Effector memory CD8-positive, alpha-beta T cell (primary cell): ENCODE measurements at places on chromosomes 16 and 17.

DNA sequence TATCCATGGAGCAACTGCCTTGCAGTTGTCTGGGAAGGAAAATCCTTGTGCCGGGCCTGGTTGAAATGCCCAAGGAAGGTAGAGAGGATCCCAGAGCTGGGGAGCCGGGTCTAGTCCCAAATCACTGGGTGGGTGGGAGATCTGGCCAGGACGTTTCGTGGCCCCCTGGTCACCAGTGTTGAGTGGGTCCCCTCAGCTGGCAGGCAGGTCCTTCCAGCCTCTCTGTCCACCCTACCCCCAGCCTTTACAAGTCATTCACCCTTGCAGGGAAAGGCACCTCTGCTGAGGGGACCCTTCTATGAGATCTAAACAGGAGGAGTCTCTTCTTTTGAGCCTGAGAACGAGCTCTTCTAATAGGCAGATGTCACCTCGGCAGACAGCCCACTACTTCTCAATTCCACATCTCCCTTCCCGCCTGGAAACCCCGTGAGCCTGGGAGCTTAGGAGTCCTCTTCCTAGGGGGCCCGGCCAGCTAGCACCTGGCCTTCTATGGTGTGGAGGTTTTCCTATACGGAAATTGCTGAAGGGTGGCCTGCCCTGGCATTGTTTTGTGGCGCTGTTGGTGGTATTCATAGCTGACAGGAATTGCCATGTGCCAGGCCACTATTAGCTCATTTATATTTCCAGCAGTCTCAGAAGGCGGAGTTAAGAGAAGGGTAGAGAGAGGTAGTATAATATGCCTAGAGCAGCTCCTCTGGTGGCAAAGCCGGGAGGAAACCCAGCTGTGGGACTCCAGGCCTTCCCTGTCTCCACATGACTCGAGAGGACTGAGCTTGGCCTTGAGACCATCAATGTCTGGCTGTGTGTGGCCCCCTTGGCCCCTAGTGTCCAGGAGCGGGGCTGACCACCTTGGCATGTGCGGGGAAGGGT lies 13.3 kb downstream of the MPRIP start:
- DNase-seq = no peak

DNA sequence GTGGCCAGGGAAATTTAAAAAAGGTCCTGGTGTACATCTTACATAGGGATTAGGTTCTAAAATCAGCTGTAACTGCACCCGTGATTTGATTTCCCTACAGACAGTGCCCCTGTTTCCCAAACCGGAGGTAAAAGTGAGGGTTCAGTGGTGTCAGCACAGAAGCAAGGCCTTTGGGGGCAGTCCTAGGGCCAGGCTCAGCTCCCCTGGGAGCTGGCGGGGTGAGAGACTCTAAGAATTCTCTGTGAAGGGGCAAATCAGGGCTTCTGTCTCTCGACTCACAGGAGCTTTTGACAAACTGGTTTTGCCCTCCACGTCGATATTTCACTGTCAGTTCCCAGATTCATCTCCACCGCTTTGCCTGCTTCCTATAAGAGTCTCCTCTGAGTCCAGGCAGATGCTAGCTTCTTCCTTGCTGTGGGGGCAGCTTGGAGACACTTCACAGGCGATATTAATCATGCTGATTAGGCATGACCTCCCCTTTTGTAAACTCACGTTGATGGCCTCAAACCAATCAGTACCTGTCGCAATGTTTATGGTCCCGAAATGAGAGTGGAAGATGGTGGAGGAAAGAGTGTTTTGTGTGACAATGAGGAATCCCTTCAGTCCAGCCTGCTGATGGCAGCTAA lies 234.2 kb upstream of the TOX3 start:
- DNase-seq = no peak

GRCh38 chr16:67163164-67163998 lies 1.2 kb upstream of the HSF4 start:
- DNase-seq = peak; percentile 34

DNA sequence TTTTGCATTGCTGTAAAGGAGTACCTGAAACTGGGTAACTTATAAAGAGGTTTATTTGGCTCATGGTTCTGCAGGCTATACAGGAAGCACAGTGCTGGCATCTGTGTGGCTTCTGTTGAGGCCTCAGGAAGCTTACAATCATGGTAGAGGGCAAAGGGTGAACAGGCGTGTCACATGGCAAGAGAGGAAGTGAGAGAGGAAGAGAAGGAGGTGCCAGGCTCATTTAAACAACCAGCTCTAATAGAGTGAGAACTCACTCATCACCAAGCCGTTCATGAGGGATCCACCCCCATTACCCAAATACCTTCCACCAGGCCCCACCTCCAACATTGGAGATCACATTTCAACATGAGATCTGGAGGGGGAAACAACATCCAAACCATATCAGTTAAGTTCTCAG lies 16.4 kb upstream of the CLEC19A start:
- no peak for DNase-seq

- no peak for DNase-seq
Measured at GRCh38 chr16:54248863-54249710, 37.5 kb downstream of the IRX3 start.

DNA sequence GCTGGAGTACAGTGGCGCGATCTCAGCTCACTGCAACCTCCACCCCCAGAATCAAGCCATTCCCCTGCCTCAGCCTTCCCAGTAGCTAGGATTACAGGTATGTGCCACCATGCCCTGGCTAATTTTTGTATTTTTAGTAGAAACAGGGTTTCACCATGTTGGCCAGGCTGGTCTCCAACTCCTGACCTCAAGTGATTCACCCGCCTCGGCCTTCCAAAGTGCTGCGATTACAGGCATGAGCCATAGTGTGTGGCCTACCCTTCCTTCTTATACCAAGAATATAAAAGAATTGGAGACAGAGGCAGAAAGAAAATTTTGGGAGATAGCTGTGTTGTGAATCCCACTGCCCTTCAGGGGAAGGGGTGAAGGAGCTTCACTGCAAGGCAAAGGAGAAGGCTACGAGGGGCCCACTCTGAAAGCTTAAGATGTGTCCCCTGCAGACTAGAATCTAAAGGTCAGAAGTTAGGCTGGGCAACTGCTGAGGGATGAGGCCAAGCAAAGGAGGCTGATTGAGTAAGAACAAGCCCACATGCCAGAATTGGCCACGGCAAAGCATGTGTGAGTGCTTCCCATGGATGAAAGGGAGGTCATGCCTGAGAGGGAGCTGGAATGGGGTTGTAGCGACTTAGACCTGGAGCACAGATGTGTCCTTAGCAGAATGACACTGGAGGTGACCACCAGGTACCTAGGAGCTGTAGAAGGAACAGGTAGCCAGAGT lies 8.4 kb upstream of the CRYBA1 start:
- no peak for DNase-seq

GRCh38 chr17:9790316-9790715 lies 1.1 kb downstream of the DHRS7C start:
- DNase-seq = no peak

GRCh38 chr17:9273428-9274391 lies 252.4 kb downstream of the NTN1 start:
- no peak for DNase-seq

- DNase-seq = peak; percentile 77
Measured at GRCh38 chr17:59331129-59331928, at the start of gene YPEL2. Gene YPEL2 (plus strand): TSS chr17:59331655. CDS start chr17:59353410, 21,755 bp downstream.

DNA sequence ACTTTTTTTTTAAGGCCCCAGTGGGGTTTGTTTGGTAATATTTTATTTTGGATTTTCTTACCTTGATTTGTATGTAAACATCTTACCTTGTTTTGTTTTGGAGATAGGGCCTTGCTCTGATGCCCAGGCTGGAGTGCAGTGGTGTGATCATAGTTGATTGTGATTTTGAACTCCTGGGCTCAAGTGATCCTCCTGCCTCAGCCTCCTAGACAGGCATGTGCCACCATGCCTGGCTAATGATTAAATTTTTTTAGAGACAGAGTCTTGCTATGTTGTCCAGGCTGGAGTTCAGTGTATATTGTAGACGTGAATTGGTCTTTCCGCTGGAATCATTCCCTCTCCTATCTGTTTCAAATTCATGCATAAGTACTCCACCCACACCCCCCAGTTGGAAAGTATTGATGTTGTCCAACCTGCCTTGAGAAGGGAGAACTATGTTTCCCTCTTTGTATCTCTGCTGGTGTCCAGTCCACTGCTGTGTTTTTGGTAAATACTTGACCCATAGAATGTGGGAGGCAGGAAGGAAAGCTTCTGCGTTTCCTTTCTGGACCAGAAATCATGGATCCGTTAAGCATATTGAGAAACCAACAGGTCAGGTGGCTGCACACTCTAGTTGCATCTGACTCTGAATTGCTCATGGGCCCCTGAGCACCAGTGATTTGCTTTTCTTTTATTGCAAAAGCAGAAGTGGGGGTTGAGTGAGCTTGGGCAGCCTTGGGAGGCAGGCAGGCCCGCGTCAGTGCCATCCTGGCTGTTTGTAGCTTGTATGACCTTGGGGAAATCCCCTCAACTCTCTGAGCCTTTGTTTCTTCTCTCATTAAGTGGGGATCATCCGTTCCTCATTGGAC lies 25.0 kb downstream of the RMI2 start:
- DNase-seq = no peak

- DNase-seq = no peak
Measured at GRCh38 chr16:50598256-50598894, 50.2 kb downstream of the NKD1 start.

GRCh38 chr17:50961282-50962220 lies 95.4 kb upstream of the TOB1 start:
- no peak for DNase-seq

- no peak for DNase-seq
Measured at GRCh38 chr16:3640207-3640606, 14.3 kb upstream of the DNASE1 start.

DNA sequence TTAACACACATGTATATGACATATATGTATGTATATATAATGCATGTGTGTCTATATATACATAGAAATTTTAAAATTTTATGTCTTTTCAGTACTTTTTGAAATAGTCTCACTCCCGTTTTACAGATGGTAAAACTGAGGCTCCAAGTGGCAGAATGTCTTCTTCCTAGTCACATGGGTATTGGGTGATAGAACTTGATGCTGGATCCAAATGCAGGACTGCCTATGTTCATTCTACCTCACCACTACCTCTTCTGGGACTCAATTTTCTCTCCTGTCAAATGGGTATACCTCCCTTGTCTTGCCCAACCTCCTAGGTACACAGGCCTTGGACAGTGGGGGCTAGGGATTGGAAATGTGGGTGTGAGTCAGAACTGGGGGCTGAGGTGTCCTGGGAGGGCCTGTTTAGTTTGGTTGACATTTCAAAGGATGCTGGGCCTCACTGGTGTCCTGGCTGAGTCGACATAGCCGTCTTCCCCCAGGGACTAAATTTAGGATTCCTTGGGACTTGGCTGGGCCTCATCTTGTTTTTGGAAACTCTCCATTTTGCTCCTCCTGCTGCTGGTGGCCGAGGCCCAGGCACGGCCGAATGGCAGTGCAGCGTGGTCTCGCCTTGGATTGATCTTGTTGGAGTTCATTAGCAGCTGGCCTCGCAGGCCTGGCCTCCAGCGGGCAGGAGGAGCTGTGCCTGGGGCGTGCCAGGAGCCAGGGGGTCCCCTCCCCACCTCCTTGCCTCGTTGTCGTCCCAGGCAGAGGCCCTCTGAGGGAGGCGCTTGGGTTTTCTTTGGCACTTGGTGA lies 25.9 kb downstream of the NKD1 start:
- no peak for DNase-seq

DNA sequence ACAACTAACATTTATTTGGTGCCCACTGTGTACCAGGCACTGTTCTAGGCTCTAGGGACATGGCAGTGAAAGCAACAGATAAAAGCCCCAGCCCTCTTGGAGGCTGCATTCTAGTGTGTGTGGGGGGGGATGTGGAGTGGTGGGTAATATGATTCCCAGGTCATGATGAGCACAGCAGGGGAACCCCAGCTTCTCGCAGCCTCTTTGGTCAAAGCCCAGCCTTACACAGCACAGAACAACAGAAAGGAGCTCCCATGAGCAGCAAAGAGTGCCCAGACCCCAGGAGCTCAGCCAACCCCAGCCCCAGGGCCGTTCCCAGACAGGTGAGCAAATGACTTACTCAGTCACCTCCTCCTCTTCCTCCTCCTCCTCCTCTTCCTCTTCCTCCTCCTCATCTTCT lies 21.9 kb downstream of the CNGB1 start:
- DNase-seq = no peak

GRCh38 chr17:10777890-10778289 lies 26.0 kb downstream of the TMEM238L start:
- DNase-seq = no peak

DNA sequence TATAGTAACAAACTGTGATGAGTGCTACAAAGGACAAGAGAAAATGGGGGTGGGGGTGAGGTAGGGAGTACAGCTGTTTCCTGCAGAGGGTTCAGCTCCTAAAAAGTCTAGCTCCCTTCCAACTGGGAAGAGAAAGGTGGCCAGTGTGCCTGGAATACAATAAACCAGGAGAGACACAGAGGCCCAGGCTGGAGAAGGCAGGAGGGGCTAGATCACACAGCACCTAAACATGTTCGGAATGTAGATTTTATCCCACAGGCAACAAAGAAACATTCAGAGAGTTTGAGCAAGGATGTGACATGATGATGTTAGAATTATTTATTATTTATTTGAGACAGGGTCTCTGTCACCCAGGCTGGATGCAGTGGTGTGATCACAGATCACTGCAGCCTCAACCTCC lies 10.2 kb downstream of the TEX2 start:
- no peak for DNase-seq
